ENCODE measurements at places on chromosomes 5 and 9.

DNA sequence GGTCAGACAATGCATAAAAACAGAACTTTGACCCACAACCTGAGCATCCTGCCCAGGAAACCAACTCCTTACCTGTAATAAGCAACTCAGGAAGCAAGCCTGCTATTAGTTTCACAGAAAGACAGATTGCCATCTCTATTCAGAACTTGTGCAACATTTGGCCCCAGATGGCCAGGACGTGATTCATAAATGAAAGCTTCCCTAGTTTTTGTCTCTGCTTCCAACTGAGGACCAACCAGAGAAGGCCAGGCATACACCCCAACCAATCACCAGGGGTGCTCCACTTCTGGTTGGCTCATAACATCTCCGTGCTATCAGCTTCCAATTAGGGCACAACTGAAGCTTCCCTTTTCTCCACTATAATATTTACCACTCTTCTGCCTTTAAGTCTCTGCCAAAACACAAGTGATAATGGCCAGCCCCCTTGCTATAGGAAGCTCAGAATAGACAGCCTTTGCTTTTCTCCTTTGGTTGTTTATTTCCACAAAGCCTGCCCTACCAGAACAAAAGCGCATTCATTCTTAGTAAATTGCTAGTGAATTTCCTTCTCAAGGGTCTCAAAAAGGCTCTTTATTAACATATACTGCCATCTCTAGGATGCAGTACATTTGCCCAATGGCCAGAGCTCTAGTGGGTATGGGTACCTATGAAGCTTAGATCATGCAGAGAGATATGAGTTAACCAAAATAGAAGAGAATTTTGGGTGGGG is 289.7 kb upstream of the DAP start:
- no peak for DNase-seq

DNA sequence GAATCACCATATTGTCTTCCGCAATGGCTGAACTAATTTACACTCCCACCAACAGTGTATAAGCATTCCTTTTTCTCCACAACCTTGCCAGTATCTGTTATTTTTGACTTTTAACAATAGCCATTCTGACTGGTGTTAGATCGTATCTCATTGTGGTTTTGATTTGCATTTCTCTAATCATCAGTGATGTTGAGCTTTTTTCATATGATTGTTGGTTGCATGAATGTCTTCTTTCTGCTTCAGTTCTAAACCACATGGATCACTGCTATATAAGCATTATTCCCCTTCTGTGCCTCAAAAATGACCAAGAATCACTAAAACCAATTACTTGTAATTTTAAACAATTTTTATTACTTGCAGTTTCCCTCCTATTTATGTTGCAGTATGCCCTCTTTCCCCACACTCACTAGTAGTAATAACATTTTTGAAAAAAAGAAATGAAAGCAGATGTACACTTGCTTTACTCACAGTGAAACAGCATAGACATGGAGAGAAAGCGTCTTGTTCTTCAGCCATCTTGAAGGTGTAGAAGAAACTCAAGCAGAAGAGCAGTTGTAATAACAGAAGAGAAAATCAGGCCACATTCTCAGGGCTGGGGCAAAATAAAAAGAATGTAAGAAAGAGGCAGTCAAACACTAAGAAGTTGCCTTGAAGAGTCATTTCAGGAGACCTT is 4.5 kb upstream of the TMEM252 start:
- no peak for DNase-seq

GRCh38 chr9:3243683-3244082 is 282.1 kb downstream of the RFX3 start:
- DNase-seq = no peak

DNA sequence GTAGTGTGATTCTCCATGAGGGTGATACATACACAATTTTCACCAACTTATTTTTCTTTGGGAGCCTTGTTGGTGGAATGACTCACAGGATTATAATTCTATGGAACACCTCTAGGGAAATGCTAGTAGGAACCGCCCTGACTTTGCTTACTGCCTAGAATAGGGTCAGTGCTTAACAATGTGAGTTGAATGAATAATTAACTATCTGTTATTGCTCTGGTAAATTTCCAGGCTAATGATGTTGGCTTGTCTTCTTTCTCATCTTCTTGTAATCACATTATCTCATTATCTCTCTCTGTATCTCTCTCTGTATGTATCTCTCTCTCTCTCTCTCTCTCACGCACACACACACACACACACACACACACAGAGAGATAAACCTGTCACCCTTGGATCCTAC is 291.1 kb downstream of the TRIM32 start:
- DNase-seq = no peak

- no peak for DNase-seq
Observed at GRCh38 chr9:98657897-98658296, 50.8 kb downstream of the GABBR2 start.

DNA sequence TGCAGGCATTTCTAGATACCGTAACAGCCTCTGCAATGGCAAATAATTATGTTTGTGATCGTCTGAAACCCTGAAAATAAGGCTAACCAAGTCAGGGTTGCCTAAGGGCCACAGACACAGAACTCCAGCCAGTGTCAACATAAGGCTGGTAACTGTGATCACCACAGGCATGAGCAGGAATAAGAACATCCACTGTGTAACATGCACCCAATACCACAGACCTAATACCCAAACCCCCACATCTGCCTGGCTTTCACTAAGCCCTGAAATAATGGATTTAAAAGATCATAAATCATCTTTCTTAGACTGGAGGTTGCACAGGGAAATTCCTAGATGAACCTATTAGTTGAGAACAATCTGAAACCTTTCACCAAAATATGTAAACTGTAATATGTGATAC is 394.5 kb downstream of the NFIB start:
- no peak for DNase-seq

- DNase-seq = no peak
Observed at GRCh38 chr5:98982880-98983279, 54.1 kb upstream of the CHD1 start.

Data from activated T-helper 1 cell treated with anti-CD3 and anti-CD28 coated beads, Interleukin-2, amount 50 U/mL, for 16 hours (primary cell).